Non-pigmented ciliary epithelial cell (primary cell): ENCODE measurements at places on chromosomes 5 and 9.

DNA sequence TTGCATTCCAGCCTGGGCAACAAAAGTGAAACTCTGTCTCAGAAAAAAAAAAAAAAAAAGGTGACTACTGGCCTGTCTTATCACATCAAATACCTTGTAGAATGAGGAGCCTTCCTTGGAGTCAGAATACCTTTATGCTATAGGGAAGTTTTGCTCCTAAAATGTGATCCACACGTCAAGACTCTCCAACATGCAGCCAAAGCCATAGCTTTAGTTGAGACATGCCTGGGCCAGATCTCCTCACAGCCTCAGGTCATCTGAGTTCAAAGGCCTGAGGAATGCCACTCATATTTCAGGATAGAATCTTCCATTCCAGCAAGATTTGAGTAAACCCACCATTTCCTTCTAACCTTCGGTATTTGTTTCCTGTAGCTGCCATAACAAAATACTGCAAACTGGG, 13.7 kb upstream of the SOWAHA start:
- no peak for DNase-seq

DNA sequence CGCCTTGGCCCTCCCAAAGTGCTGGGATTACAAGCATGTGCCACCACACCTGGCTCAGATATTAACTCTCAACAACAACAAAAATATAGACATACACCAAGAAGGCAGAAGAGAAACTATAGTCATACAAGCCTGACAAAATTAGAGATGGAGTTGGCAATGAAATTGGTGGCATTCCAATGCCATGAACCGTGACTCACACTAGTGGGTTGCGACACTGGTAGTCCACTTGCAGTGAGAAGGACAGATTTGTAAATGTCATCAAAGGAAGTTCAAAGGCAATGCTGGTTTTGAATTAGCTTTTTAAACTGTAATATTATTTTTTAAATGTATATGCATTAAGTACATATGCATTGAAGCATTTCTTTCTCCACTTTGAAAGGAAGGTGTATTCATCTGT, 8.5 kb upstream of the DNAJC25 start:
- no peak for DNase-seq

- DNase-seq = peak; percentile 90
Measured at GRCh38 chr5:143355710-143356109, 47.8 kb downstream of the NR3C1 start.

GRCh38 chr5:57503433-57503832, 20.8 kb upstream of the ACTBL2 start:
- DNase-seq = no peak

GRCh38 chr5:1958211-1959010, 75.7 kb upstream of the IRX4 start:
- no peak for DNase-seq

DNA sequence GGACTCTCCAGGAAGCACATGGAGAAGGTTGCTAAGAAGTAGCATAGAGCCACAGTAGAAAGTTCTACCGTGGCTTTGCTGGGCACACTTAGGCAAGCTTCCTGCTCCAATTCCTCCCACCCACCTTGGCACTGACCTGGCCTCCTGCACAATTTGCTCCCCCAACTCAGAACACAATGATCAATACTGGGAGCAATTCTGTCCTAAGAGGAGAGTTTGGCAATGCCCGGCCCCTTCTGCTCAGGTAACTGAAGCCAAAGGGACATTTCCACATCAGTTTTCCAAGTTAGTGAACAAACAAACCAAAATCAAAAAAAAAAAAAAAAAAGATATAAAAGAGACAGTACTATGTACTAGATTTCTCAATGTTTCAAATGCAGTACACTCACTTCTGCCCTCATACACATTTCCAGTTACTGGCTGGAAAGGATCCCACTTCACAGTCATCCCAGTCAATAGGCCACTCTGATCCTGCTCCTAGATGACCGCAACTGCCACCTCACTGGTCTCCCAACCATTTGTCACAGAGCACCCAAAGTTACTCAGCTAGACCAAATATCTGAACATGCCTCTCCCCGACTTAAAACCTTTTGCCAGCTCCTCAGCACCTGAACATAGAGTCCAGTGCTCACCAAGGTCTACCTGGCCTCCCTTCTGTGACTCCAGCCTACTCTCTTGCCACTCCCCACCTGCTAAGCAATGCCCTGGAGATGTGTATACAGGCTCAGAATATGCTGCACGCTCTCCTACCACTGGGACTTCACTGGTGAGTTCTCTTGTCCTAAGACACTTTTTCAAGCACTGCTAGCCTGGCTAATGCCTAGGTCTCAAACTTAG, 21.3 kb downstream of the ABCA1 start:
- no peak for DNase-seq

GRCh38 chr9:22136461-22137096, 127.5 kb upstream of the CDKN2B start:
- DNase-seq = peak; percentile 89

DNA sequence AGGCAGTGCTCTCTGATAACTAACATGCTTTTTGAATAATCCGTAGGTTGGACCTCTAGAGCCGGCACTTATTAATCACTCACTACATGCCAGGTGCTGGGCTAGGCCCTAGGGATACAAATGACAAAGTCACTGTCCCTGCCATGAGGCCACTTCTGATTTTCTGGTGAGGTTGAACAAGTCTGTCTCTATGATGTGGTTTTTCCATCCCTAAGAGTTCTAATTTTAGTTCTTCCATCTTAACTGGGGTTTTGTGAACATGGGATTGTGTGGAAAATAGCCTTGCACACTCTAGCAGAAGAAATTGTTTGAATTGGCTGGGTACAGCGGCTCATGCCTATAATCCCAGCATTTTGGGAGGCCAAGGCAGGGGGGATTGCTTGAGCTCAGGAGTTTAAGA, 64.6 kb downstream of the IL31RA start:
- DNase-seq = no peak

DNA sequence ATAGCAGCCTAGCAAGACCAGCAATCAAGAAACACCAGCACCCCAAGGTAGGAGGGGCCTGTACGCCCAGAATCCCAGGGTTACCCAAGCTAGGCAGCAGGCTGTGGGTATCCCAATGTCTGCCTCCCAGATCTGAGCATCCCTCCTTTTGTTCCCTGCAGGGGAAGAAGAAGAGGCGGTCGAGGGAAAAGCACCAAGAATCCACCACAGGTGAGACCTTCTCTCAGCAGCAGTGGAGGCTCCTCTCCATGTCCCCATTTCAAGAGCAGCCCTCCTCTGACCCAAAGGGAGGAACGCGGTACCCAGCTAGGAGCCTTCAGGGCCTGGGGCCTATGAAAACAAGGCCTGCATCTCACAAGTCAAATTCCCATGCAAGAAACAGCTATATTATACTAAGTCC, 28.9 kb downstream of the TCF7 start:
- DNase-seq = no peak

- DNase-seq = no peak
Measured at GRCh38 chr5:76457674-76458485, 54.8 kb downstream of the IQGAP2 start.

DNA sequence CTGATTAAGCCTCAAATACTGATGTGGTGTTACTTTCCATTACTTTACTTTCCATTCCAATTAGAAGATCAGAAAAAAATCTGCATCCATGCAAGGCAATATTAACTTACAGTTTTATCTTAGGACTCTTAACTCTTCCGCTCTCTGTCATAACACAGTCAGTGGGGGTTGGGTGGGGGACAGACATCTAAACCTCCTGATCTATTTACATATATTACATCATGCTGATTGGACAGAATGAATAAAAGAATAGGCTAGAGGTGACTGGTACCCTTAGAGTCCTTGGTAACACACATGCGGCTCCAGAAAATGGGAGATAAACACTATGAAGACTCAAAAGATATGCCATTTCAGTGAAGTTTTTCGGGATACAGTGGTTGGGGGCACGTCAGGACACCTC, 27.6 kb downstream of the RAPGEF6 start:
- DNase-seq = no peak
